Activated gamma-delta T cell treated with Interleukin-2 at 50 U/mL for 16 hours (primary cell): ENCODE measurements at places on chromosomes 1 and 21.

GRCh38 chr1:246572785-246573184 lies 6.5 kb downstream of the CNST start:
- no peak for DNase-seq

- DNase-seq = no peak
These were observed 4.4 kb downstream of the MIER1 start for GRCh38 chr1:66929146-66929688.

DNA sequence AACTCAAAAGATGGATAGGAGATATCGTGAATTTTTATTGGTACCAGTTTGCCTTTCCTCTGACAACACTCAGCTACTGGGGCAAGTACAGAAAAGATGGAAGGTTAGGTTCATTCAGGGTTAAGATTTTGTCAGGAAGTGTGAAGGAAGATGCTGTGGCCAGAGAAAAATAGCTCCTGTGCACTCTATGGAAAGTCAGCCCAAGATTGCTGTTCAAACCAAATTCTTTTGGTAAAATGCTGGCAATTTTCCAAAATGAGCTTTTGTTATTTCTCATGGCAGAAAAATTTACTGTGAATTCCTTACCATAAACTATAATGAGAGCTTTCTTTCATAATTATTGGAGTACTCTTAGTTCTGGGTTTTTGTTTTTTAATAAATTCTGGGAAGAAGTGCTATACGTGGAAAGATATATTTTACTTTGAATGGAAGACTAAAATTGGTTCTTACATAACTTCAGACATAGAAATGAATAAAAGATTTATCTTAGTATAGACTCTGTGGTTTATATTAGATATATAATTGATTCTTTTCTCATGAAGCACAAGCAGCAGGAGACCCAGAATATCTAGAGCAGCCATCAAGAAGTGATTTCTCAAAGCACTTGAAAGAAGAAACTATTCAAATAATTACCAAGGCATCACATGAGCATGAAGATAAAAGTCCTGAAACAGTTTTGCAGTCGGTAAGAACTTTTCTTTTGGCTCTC lies 112.2 kb downstream of the USP25 start:
- DNase-seq = no peak

- DNase-seq = no peak
These were observed 1.9 kb downstream of the CTSE start for GRCh38 chr1:206021626-206022365.

DNA sequence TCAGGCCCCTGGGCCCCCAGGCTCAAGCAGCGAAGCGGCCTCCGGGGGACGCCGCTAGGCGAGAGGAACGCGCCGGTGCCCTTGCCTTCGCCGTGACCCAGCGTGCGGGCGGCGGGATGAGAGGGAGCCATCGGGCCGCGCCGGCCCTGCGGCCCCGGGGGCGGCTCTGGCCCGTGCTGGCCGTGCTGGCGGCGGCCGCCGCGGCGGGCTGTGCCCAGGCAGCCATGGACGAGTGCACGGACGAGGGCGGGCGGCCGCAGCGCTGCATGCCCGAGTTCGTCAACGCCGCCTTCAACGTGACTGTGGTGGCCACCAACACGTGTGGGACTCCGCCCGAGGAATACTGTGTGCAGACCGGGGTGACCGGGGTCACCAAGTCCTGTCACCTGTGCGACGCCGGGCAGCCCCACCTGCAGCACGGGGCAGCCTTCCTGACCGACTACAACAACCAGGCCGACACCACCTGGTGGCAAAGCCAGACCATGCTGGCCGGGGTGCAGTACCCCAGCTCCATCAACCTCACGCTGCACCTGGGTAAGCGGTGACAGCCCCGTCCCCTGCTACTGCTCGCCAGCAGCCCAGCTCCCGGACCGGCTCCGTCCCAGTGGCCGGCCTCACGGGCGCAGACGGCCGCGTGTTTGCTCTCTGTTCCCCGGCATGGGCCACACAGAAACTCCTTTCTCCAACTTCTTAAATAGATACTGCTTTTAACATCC lies 539 bp downstream of the LAMC1 start:
- DNase-seq = no peak

GRCh38 chr1:79472067-79472656 lies 465.6 kb upstream of the ADGRL4 start:
- DNase-seq = no peak
